HS-27A (cell line): ENCODE measurements at places on chromosomes 16 and 17.

DNA sequence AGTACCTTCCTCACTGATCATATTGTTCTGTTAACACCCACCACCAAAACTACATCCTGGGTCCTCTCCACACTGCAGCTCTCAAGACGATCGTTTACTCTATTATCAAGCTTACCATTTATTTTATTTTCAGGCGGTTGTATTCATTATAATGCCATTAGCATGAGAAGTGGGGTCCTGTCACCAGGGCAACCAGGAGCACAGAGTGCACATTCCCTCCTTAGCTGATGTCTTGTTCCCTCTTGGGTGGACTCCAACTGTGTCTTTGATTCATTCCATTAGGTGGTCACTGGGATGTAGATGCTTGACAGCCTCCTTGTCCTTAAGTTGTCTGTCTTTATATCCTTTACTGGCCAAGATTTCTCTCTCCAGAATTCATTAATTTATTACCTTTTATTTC lies 965.9 kb upstream of the EEF2KMT start:
- DNase-seq = no peak

GRCh38 chr17:16258901-16259300 lies 41.9 kb downstream of the PIGL start:
- no peak for DNase-seq

GRCh38 chr16:13427943-13428342 lies 492.0 kb upstream of the ERCC4 start:
- no peak for DNase-seq

GRCh38 chr17:35094902-35095301 lies 24.8 kb downstream of the RAD51D start:
- no peak for DNase-seq

DNA sequence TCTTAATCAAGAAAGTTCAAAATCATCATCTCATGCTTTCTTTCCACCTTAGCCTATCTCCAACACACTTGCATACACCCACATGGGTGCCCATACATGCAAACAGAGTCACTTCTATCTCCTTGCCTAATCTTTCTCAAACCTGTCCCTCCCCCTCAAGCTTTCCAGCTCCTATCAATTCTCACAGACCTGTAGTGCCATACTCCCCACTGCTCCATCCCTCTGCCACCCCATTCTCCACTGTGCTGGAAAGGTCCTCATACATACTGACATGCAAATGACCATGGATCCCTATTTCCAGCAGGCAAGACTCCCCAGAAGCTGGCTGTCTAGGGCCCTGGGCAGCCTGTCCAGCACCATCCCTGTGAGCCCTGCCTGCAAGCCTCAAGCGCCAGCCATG lies 320.4 kb upstream of the CCL2 start:
- no peak for DNase-seq

DNA sequence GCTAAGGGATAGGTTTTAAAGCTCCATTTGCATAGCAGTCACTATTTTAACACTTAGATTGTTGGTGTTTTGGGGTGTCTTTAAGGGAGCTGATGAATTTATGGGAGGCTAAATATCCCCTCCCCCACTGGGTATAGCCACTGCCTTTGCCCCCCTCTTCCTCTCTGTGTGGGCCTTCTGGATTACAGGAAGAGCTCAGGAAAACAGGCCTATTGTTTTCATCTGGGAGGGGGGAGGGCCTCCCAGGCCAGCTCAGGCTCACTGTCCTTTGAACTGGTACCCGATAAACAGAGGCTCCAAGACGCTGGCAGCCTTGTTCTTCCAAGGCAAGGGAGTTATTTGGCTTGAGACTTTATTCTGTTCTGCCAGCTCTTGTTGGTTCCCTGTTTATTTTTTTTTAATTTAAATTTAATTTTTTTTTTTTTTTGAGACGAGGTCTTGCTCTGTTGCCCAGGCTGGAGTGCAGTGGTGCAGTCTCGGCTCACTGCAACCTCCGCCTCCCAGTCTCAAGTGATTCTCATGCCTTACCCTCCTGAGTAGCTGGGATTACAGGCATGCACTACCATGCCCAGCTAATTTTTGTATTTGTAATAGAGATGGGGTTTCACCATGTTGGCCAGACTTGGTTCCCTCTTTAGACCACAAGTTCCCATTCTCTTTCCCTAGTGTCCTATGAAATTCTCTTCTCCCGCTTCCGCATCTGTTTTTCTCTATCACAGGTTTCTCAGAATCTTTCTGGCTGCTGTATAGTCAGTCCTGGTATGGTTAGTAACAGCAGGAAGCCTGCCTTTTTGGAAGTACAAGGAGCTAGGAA lies 25.1 kb downstream of the MINK1 start:
- no peak for DNase-seq

DNA sequence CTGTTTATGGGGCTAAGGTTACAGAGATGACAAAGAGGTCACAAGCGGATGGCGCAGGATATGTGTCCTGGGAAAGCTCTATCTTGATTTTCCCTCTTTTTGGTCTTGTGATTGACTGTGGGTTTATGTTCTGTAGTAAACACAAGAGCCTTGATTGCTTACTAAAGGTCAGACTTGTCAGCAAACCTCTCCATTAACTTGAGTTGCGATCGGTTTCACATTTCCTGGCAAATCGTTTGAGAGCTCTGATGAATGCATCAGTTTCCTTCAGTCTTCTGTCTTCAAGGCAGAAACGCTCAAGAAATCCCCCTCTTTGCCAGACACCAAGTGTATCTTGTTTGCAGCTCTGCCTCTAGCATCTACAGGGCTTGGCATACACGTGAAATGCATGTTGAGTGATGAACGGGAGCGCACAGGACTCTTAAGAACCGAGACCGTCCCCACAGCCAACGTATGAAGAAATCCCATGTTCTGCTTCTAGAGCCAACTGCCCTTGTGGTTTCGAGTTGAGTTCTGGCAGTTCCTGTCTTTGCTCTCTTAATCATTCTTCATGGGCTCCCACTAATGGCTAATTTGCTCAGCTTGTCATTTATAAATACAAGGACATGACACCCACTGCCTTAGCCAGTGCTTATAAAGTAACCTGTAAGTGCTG lies 143.3 kb downstream of the PITPNC1 start:
- no peak for DNase-seq

DNA sequence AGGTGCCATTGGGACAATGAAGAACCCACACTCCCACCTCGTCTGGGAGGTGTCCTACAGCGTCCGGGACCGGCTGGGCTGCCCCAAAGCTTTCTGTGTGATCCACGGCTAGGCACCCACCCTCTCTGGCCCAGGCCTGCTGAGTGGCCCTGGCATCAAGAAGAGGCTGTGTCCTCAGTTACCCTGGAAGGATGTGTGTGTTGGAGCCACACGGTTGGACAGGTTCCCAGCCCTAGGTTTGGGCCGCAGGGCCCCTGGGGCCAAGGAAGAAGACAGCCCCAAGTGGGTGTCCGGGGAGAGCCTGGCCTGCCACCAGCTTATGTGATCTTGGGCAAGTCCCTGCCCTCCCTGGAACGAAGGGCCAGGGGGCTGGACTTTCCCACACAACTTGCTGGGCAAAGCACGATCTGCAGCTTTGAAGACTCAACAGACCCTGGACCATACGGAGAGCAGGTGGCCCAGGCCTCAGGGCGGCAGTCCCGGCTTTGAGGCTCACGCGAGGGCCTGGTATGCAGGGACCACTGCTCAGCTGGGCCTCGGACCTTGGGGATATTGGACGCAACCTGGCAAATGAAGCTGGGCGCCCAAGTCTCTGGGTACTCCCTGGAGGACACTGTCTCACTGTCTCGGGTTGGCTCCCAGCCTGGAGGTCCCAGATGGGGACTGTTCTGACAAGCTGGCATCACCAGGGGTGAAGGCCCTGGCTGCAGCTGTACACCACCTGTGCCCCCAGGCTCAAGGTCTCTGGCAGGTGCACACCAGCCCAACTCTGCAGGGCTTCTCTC lies 17.5 kb downstream of the MYBBP1A start:
- DNase-seq = no peak

DNA sequence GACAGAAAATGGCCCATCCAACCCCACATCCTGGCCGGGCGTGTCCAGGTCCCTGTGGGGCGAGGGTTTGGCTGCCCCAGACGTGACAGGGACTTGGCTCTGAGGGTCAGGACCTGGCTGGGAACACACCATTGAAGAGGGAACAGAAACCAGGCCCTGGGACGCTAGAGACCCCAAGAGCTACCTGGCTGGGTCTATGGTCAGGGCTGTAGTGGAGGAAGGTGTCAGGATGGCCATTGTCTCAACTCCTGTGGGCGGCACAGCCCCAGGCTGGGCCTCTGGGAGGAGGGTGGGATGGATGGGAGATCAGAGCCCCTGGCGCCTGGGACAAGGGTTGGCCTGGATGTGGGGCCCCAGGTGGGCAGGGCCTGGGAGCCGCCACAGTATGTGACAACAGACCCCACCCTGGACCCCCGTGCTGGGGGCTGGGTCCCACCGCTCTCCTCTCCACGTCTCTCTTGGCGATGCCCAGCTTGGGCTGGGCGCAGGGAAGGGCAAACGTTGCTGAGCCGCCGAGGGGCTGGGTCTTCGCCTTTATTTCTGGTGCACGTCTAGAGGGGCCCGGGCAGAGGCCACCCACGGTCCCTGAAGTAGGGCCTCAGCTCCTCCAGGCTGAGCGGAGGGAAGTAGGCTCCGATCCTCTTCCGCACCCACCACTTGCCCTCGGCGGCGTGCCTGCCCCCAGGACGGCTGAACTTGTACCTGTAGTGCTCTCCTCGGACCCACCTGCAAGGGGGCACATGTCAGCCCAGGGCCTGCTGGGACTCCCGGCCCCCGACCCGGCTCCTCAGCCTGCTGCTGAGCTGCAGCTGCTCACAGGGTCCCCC lies 53.7 kb upstream of the GNG13 start:
- DNase-seq = no peak

GRCh38 chr17:29156781-29157180 lies 23.4 kb downstream of the MYO18A start:
- DNase-seq = no peak

GRCh38 chr17:74842146-74842598 lies 17.5 kb downstream of the GRIN2C start:
- no peak for DNase-seq

GRCh38 chr17:64503821-64504768 lies 2.0 kb downstream of the DDX5 start:
- no peak for DNase-seq
